ENCODE measurements at places on chromosomes 5 and 9.

DNA sequence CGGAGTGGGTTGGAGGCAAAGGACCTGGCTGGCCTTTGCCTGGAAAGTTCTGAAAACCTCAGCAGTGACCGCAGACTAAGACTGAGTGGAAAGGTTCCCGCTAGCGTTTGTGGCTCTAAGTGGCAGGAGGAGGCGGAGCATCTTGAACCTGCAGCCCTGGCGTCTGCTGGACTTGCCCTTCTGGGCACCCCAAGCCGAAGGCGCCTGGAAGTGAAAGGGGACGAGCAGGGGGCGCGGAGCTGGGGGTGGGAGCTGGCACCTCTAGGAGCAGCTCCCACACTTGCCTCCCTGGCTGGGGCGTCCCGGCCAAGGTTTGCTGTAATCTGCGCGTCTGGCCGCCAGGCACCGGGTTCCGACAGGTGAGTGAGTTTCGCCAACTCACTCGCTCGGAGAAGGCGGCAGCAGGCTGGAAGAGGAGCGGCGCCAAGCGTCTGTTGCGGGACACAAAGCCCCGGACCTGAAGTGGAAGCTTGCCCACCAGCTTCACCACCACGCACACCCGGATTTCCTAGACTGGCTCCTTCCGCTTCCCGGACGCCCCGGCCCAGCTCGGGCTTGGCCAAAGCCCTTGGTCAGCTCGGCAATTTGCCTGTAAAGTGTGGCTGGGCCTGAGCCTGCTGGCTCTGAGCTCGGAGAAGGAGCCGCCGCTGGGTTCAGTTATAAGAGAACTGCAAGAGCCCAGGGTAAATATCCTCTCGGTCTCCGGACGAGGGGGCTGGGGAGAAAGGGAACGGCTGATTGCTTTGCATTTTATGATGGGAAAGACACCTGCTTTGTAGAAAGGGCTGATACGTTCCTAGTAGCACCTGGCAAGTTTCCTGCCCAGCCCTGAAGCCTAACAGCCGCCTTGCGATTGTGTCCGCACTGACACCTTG is at the start of gene GNA14:
TSS of gene GNA14 (minus strand) at position 89 of the 875 bp plus-strand sequence. CDS start 529 bp downstream, outside the sequence.
- DNase-seq = no peak

DNA sequence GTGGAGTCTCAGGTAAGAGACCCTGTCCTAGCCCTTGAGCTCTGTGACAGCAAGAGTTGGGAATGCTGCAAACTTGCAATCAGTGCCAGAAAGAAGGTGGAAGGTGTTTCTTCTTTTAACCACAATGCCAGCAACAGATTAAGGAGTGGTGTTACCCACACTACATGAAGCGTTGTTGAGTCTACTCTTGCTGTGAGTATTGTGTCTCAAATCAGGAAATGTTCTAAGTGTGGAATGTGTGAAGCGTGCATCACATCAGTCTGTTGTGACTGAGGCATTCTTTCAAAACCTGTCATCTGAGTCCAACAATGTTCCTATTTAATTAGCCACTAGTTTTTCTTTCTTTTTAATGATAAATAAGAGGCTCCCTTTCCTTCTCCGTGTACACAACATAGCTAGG is 2.9 kb upstream of the LURAP1L start:
- no peak for DNase-seq

DNA sequence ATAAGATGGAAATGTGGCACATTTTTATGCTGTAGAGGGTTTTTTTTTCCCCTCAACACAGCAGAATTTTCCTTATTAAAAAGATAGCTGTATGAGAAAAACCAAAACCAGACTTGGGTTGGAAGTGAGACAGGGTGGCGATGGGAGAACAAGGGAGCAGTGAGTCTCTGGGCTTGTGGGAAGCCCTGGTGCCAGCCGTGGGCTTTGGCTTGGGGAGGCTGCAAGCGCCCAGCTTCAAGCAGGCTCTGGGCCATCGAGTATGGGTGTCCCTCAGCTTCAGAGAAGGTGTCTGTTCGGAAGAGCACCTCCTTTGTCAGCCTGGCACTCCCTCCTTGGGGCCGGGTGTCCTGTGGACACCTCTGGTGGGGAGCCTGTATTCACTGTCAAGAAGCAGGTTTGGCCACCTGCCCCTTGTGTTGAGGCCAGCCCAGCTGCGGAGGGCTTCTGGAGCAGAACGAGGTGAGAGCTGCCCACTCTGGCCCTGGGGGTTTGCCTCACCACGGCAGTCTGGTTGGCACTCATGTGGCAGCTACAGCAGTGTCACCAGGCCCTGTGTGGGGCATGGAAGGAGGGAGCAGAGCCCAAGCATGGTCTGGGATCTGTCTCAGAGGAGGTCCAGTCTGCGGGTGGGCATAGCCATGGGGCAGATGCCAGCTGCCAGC is 37.6 kb upstream of the ANGPTL2 start:
- no peak for DNase-seq

GRCh38 chr5:163162645-163163044 is 274.8 kb upstream of the CCNG1 start:
- DNase-seq = no peak

DNA sequence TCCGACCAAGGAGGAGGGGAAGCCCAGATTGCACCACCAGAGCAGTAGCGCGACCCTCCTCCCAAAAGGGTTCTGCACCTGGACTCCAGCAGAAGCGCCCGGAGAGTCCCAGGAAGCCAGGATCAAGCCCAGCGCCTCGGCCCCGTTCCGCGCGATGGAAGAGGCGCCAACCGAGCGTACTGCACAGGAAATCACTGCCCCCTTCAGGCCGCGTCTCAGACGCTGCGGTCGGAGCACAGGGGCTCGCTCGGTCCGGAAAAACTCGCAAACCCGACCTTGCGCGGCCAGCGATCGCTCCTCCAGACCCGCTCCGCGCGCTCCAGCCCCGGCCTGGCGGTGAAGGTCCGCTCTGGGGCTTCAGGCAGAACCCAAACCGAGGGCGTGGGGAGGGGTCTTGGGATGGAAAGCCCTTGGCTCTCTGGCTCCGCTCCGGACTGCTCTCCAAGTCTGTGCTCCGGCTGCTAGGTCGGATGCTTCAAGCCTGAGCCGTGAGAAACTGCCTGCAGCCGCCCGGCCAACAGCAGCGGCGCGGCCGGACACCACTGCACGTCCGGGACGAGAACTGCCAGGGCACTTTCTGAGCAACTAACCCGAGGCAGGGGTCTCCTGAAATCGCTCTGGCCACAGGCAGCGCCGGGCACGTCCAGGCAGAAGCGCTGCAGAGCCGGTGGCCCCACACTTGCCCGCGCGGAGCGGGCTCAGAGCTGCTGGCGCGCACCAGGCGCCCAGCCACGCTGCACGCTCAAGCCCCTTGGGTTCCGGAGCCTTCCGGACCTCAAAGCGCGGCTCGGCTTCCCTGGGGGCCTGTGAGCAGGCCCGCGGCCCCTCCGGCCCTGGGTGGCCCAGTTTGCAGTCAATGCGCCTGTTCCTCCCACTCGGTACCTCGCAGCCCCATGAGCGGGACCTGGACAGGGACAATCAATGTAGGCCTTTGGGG is 1.3 kb downstream of the GABBR2 start:
- DNase-seq = peak; percentile 18

DNA sequence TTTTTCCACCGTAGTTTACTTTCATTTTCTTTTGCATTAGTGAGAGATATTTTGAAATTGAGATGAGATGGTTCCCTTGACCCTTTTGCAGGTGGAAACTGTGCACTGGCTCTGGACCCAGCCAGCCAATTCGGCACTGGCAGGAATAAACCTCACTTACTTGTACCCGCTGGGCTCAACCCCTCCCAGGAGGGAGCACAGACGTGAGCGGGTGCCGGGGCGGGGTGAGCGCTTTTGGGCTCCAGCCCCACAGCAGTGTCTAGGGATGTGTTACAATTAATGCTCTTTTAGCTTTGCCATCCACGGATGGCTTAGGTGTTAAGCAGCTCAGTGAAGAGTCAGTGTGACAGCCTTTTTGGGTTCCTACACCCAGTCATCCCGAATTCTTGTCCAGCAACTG is 766.1 kb upstream of the CHD1 start:
- DNase-seq = no peak

Data from caudate nucleus (tissue), 63 donors.